ENCODE measurements at places on chromosomes 2 and 18.

- DNase-seq = no peak
These were observed 120.1 kb upstream of the CCDC195 start for GRCh38 chr2:224836263-224836662.

DNA sequence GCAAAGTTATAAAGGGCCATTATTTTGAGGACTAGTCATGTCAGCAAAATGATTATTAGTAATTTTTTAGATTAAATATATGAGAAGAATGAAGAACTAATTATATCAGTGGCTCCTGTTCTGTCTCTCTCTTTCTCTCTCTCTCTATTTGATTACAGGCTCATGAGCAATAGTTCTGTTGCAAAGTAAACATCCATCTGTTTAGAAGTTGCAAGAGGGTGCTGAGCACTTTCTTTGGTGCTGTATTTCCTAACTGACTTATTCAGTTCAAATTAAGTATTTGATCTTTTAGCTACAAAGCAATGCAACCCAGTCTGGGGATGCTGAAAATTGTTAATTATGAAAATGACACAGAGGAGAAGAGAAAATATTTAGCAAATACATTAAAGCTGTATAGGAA, 408.1 kb upstream of the UBE2E3 start:
- no peak for DNase-seq

DNA sequence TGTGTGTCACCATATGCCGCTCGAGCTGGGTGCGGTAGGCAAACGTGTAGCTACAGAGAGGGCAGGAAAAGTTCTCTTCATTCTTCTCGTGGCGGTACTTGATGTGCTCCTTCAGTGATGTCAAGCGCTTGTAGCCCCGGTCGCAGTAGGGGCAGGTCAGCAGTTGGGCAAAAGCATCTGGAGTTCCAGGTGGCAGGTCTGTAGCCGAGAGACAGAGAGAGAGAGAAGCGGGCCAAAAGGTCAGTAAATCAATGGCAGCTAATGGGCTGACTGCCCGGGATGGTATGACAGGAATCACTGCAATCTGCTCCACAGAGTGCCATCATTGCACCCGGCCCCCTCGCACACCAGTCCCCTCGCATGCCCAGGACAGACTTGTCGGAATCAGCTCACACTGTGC, 116.0 kb downstream of the ZEB2 start:
- DNase-seq = no peak

- DNase-seq = no peak
These were observed 115.8 kb upstream of the SERTAD2 start for GRCh38 chr2:64769392-64770044.

DNA sequence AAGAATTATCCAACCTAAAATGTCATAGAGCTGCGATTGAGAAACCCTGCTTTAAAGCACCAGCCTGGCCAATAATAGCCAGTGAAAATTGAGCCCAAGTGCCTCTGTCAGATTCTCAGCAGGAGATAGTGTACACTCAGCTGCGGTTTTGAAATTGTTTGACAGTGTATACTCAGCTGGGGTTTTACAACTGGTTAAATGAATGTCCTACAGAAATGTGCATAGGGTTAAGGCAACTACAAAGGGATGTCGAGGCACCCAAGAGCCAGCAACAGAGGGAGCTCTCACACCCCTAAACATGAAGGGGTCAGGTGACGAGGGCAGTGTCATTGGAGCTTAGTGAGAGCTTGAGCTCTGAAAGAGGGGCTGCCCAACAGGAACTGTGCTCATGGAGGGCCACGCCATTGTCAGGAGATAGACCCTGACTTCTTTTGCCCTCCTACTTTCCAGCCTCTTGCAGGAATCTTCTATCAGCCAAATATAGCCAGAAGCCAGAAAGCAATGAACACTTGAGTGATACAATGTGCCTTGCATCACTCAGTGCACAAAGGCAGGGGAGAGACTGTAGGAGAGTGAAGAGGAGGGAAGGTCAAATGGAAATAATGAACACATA, 15.1 kb downstream of the ACTG2 start:
- DNase-seq = peak; percentile 55

DNA sequence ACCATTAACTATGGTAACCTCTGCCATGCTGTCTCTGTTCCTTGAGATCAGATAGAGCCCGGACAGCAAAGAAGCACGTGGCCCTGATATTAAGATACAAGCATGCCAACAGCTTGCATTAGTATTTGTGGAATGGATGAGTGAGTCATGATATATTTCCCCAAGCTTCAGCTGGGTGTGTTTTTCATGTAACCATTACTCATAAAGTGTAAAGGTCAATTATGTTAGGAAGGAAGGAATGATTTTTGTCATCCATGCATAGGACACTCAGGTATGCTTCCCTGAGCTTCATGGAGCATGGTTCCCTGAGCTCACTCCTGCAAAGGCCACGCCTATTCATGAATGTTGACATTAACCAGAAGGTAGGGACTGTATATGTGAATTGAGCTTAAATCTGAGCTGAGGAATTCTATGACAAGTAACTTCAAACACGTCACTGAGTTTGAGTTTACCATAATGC, 74.6 kb downstream of the ARL4C start:
- DNase-seq = peak; percentile 50

GRCh38 chr2:180614776-180615175, 365.6 kb upstream of the UBE2E3 start:
- no peak for DNase-seq

- DNase-seq = no peak
These were observed 338.7 kb downstream of the CPS1 start for GRCh38 chr2:210895132-210895531.

All from astrocyte of the cerebellum (primary cell).